ENCODE measurements at places on chromosomes 4 and X.

DNA sequence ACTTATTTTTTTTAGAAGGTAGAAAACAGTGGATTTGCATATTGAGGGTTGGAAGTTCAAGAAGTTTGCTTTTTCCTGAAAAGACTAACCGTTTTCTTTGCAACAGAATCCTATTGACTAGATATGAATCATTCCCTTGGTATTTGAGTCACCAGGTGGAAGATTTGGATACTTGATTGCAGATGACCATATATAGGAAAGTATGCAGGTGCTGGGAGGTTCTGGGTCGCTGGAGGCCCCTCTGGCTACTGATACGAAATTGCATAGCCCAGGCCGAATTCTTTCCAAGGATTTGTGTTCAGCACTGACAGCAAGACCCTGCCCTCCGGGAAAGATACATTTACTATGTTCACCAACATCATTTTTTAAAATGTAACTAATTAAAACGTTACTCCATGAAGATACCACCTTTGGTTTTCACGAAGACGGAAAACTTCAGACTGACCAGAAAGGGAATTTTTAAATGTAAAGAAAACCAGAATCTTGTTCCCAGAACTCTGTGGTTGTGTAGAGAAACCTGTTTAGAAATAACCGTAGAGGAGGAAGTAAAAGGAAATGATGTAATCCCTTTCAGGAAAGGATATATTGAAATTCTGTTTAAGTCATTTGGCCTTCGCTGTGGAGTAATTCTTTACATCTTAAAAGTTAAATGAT is 946 bp downstream of the ANXA3 start:
- ATAC-seq: peak; percentile 30

DNA sequence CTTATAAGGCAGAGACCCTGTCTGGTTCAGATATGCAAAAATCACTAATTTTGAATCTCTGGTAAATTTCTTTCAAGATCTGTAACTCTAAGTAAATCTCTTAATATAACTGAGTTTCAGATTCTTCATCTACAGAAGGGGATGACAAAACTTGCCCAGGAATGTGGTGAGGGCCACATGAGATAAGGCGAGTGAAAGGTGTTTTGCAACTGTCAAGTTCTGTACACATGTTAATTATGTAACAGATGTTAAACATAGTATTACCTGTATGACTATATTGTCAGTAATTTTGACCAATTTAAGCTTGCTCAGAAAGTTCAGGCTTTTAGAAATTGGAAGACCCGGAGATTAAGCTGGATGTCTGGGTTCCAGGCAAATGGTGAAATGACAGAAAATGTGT is 549 bp upstream of the GLRB start:
- no peak for ATAC-seq

DNA sequence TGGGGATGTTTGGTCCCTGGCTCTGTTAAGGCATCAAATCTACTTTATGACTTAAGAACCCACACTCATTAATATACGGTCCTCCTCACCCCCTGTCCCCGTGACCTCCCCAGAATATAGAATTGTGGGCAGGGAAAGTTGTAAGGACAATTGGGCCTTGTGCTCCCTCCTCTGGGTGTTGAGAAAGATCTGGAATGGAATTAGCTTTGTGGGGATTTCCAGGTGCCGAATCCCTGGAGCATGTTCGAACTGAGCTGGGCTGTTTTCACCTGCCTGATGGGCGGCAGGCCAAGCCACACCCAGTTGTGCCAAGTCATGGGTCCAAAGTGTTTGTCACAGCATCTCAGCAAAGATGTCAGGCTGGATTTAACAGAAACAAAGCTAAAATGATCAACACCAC is 349.3 kb upstream of the KLF3 start:
- ATAC-seq: no peak

GRCh38 chr4:109723110-109723509 is 6.8 kb downstream of the PLA2G12A start:
- ATAC-seq: no peak

- ATAC-seq: peak; percentile 41
Observed at GRCh38 chr4:173288296-173288695, 45.9 kb downstream of the HMGB2 start.

- peak; percentile 98 for ATAC-seq
Observed at GRCh38 chr4:15451866-15452765, 17.6 kb upstream of the CC2D2A start.

GRCh38 chr4:185344743-185345538 is 50.8 kb downstream of the LRP2BP start:
- peak; percentile 29 for ATAC-seq

DNA sequence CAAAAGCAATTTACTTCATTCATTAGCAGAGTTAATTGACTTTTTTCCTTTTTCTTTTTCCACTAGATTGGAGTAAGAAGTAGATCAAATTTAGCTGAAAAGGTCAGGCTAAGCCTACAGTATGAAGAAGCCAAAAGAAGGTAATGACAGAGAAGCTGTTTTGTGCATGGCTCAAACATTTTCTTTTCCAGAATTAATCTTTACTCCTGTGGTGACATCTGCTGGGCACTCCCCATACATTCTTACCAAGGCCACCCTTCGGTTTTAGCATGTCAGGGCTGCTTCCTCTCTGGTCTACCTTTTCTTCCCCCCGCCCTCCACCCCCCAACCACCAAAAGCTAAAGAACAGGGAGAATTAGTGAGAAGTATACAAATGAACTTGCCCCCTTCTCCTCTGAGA is 70.2 kb downstream of the CLDN22 start:
- ATAC-seq: peak; percentile 89

DNA sequence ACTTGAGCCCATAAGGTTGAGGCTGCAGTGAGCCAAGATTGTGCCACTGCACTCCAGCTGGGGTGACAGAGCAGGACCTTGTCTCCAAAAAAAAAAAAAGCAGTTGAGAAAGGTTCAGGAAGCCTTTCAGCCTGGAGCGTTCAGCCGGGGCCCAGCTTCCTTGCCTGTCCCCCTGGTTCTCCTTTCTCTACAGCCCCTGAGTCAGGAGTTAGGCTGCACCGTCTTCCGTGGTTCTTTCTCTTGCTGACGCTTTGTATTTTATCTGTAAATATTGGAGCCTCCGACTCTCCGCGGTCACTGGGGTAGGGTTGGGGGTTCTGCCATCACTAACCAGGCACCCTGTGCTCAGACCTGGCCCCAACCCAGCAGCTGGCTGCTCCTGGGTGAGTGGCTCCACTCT is 13.8 kb upstream of the UVSSA start:
- ATAC-seq: no peak
